ENCODE measurements at places on chromosomes 12 and 14.

GRCh38 chr12:132407451-132407961 lies 78.1 kb upstream of the GALNT9 start:
- H3K27ac ChIP-seq: no peak overlapping the region
- DNase-seq: no peak
- H3K27me3 ChIP-seq: peaks cover 9% of the 10 kb centered on the region
- H3K4me1 ChIP-seq: peaks cover 3% of the 10 kb centered on the region
- H3K36me3 ChIP-seq: no peaks in the 10 kb centered on the region
- no peak overlapping the region for H3K4me3 ChIP-seq

DNA sequence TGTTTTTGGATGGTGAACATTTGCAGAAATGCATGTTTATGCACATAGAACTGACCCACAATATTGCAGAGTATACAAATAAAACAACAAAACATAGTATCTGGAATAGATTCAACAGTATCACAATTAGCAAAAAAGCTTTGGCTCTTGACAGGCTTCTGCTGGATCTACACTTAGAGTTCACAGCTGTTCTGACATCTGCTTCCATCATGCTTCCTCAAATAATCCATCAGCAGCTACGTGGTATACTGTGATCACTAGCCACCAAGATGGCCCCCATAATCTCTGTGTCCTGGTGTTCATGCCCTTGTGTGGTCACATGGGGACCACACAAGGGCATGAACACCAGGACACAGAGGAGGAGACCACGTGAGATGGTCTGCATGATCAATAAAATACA lies 166.6 kb upstream of the CCDC198 start:
- H3K27ac ChIP-seq: no peak overlapping the region
- no peak for DNase-seq
- H3K4me3 ChIP-seq: no peak overlapping the region
- no peaks in the 10 kb centered on the region for H3K36me3 ChIP-seq
- peaks cover 4% of the 10 kb centered on the region for H3K27me3 ChIP-seq

- H3K27ac ChIP-seq: no peak overlapping the region
- peaks cover 11% of the 10 kb centered on the region for H3K27me3 ChIP-seq
- no peak for DNase-seq
- no peak overlapping the region for H3K4me3 ChIP-seq
- no peaks in the 10 kb centered on the region for H3K36me3 ChIP-seq
- peaks cover 2% of the 10 kb centered on the region for H3K4me1 ChIP-seq
Observed at GRCh38 chr12:2559931-2560330, 234.8 kb upstream of the FKBP4 start.

DNA sequence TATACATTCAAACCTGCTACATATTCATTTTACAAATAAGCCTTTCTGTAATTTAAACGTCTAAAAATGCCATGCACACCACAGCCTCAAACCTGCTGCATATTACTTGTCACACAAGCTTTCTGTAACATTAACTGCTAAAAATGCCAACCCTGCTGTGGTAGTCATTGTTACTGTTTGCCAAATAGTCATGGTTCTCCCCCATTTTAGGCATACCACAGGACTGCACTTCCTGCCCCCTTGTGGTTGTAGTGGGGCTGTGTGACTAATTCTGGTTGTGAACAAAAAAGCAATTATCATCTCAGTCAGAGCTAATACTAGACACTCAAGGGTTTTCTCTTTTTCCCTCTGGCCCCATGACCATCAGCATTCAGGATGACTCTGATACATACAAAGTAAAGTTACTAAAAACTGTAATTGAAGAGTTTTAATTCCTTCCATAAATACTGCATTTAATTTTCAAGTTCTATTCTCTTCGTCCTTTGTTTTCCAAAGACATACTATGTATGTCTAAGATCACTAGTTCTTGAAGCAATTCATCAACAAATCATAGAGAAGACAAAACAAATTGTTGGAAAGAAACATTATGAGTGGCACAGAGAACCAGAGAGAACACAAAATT lies 5.7 kb upstream of the SLC35F4 start:
- no peak overlapping the region for H3K4me3 ChIP-seq
- no peak overlapping the region for H3K27ac ChIP-seq
- no peak for DNase-seq

DNA sequence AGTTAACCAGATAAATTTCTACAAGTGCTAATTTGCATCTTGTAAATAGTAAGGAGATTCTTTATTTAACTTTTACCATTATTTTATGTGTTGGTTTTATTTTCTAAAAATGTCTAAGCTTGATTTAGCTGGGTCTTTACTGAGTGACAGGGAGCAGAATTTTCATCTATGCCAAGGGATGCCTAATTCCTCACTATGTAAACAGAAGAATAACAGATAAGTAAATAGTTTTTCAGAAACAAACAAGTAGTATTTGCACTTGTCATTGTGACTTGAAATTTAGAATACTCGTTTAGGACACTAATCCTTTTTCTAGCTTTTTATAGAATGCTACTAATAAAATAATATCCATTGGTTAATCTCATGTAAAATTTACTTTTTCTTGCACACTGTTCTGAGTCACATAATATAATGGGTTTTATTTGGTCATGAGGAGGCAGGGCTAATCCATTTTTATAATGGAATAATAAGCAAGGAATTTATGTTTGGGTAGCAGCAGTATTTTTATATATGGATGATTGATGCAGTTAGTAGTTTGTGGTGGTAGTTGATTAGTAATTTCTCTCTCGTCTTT lies 746.5 kb downstream of the SLC6A15 start:
- DNase-seq: no peak
- no peak overlapping the region for H3K27ac ChIP-seq
- H3K27me3 ChIP-seq: no peaks in the 10 kb centered on the region
- no peak overlapping the region for H3K4me3 ChIP-seq

- no peak overlapping the region for H3K27ac ChIP-seq
- H3K36me3 ChIP-seq: peaks cover 2% of the 10 kb centered on the region
Observed at GRCh38 chr12:132151145-132151765, 7.0 kb downstream of the NOC4L start.

GRCh38 chr14:91246051-91246852 lies 1.7 kb upstream of the GPR68 start:
- no peak for DNase-seq
- no peaks in the 10 kb centered on the region for H3K27me3 ChIP-seq
- peaks cover 50% of the 10 kb centered on the region for H3K4me1 ChIP-seq
- no peak overlapping the region for H3K4me3 ChIP-seq
- no peak overlapping the region for H3K27ac ChIP-seq
- peaks cover 3% of the 10 kb centered on the region for H3K36me3 ChIP-seq

DNA sequence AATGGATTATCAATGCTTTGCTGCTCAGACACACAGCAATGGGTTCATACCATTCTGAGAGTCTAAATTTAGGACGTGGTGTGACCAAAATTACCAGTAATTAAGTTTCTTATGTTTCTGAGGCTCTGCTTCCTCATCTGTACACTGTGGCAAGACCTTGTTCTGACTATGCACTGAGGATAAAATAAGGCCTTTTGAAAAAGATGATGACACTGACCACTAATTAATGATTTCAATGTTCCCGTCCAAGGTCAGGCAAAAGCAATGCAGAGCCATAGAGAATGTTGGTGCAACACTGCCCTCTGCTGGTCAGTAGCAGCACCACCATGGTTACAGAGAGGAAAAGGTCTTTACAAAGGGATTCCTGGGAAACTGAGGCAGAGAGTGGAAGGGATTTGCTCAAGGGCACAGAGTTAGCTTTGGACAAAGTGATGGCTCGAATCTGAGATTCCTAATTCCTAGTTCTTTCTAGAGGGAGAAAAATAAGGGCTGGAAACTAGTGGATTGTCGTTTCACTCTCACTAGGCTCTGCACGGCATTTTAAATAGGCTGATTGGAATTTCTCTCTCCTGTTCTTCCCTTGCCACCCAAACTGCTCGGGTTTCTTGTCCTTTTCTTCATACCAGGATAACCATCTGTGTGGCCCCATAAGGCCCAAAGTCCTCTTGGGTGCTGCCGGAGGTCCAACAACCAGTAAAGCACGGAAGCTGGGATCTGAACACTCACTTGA lies 22.3 kb upstream of the P2RX7 start:
- H3K4me1 ChIP-seq: peaks cover 4% of the 10 kb centered on the region
- no peak overlapping the region for H3K27ac ChIP-seq
- H3K27me3 ChIP-seq: no peaks in the 10 kb centered on the region

GRCh38 chr12:47767216-47767724 lies 5.8 kb upstream of the SLC48A1 start:
- no peaks in the 10 kb centered on the region for H3K27me3 ChIP-seq
- peaks cover 10% of the 10 kb centered on the region for H3K4me1 ChIP-seq
- H3K36me3 ChIP-seq: no peaks in the 10 kb centered on the region
- peak; percentile 62 for DNase-seq
- no peak overlapping the region for H3K4me3 ChIP-seq

Measured in memory B cell (primary cell).